ENCODE measurements at places on chromosomes 2 and 18. TPM values are rescaled to one million over a fixed set of nuclear protein-coding genes. Genes with fewer than 3 reads are reported as not detected.

- no peak for DNase-seq
Measured at GRCh38 chr2:215417400-215417951, 18.4 kb downstream of the FN1 start.

DNA sequence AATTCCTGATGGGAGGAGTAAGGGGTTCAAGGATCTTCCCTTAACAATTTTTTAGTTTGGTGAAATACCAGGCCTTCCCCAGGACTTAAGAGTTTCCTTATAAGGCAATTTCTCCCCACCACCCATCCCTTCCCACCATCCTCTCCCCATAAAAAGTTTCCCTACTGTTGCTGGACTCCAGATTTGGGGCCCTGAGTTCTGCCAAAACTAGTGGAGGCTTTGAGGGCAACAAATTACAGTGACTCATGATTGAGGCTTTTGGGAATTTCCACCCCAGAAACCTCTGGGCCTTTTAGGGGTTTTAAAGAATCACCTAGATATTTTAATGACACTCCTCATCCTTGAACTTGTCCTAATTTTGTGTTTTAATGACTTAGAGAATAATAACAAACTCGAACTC is 14.3 kb upstream of the EN1 start:
- no peak for DNase-seq

DNA sequence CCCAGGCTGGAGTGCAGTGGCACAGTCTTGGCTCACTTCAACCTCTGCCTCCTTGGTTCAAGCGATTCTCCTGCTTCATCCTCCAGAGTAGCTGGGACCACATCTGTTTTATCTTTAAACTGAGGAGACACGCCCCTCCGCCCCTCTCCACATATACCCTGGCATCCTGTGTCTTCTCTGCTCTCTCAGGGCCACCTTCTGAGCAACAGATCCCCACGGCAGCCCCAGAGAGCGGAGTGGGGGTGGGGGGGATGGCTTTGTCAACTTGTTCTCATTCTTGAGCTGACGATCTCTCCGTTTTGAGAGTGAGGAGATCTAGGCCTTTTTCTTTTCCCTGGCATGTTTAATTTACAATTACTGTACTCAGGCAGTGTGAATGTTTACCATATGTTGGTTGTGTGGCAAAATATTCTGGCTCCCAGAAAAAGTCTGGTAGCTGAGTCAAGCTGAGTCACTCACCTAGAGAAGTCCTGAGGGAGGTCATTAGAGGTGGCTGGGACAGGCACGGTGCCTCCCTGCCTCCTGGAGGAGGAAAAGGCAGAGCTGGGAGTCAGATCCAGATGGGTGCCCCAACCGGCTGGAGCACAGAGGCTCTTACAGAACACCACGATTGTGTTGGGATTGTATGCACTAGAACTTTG is 19.5 kb upstream of the ID2 start:
- no peak for DNase-seq

Gene RGPD4
- polyA plus RNA-seq: not detected

Gene ATG9A
- polyA plus RNA-seq: 36.0 TPM

GRCh38 chr2:555164-555922 is 121.9 kb downstream of the TMEM18 start:
- peak; percentile 66 for DNase-seq

- DNase-seq: peak; percentile 22
Measured at GRCh38 chr2:194946826-194947225, 710.2 kb upstream of the SLC39A10 start.

DNA sequence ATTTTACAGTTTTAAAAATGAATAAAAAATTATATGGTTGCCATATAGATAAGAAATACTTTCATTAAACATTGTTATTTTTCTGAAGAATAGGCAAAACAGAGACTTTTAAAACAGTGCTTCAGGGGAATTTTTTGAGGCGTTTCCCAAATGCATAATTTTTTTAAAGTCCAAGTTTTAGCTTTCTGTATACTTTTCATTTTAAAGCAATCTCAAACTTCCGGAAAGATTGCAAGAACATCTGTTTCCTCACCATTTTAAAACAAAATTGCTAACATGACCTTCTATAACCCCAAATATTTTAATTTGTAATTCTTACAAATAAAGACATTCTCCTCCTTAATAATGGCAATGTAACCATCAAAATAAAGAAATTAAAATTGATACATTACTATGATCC is 15.1 kb upstream of the MBD2 start:
- no peak for DNase-seq

GRCh38 chr2:169178804-169179390 is 109.5 kb downstream of the DHRS9 start:
- no peak for DNase-seq

DNA sequence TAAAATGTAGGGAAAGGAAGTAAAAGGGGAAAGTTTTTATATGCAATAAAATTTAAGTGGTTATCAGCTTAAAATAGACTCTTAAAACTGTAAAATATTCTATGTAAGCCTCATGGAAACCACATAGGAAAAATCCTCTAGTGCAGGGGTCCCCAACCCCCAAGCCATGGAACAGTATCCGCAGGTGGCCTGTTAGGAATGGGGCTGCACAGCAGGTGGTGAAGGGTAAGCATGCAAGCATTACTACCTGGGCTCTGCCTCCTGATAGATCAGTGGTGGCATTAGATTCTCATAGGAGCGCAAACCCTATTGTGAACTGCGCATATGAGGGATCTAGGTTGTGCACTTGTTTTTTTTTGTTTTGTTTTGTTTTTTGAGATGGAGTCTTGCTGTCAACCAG is 1409.3 kb upstream of the CDH2 start:
- no peak for DNase-seq

Gene POU3F3
- polyA plus RNA-seq: 0.12 TPM

GRCh38 chr18:40357536-40357935 is 1597.5 kb upstream of the PIK3C3 start:
- no peak for DNase-seq

- no peak for DNase-seq
Measured at GRCh38 chr2:164898475-164898874, 56.9 kb downstream of the SLC38A11 start.

DNA sequence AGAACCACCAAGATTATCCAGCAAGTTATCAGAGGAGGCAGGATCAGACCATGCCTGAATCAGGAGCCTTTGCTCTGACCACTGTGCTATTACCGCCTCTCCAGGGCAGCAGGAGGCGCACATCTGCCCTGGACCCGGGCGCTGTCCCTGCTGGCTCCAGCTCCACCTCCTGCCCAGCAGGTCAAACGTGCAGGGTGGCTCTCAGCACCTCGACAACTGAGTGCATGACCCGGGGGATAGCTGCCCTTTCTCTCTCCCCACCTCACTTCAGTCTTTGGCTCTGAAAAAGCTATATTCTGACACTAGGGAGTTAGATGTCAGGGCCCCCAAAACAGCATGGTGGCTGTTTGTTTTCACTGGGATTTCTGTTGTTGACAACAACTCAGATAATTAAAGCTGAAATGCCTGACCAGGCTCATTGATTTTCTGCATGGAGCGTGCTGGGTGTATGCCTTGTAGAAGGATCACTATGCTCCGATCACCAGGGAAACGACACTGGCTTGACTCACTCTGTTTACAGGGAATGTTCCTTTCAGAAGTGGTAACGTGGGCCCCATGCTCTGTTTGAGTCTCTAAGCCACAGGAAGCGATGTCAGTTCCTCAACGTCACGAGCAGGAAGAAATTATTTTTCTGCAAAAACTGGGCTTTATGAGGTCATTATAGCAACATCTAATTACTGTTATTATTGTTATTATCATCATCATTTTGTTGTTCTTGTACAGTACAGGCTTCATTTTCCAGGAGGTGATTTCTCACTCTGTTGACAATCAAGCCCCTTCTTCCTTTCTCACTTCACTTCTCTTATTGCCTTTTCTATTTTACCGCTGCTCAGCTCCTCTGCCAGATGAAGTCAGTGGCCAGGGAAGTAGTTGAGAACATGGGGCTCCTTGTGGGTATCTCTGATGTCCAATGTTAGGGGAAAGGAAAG is 125.6 kb downstream of the PLB1 start:
- DNase-seq: peak; percentile 74

GRCh38 chr2:159518321-159519005 is 97.9 kb downstream of the BAZ2B start:
- DNase-seq: no peak

- no peak for DNase-seq
Measured at GRCh38 chr2:161146996-161147395, 13.2 kb upstream of the TANK start.

- no peak for DNase-seq
Measured at GRCh38 chr2:180742801-180743200, 237.6 kb upstream of the UBE2E3 start.

- no peak for DNase-seq
Measured at GRCh38 chr18:56062931-56063330, 474.9 kb upstream of the TCF4 start.

DNA sequence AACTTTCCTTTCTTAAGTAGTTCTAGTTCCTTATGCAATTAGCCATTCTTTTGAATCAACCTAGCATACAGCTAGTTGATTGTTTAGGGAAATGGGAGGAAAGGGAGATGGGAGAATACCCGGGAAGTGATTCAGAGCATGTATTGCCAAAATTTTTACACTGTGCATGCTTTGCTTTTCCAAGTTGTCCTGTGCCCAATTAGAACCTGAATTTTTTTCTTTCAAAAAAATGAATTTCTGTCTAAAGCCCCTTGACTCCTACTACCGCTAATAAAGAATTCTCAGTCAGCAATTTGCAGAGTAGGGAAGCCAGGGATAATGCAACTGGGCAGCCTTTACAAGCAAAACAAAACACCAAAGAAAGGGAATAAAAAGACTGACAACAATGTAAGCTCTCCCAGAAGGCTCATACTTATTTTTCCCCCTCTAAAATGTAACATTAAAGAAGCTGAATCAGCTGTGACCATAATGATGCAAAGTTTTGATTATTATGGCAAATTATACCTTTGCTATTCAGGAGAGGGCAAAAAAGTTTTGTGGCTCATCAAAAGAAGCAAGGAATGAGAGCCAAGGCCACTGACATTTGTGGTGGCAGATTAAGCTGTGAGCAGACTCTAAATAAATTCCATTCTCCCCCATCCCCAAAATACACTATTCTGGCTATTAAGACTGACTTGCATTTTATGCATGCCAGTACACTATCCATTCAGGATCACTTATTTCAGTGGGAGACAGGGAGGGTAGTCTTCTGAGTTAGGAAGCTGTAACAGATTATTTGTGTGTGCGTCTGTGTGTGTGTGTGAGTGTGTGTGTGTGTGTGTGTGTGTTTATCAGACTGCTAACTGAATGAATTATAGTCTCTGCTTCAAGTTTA is 174.3 kb downstream of the ERBB4 start:
- DNase-seq: no peak

Gene CHRND
- polyA plus RNA-seq: 97.9 TPM

DNA sequence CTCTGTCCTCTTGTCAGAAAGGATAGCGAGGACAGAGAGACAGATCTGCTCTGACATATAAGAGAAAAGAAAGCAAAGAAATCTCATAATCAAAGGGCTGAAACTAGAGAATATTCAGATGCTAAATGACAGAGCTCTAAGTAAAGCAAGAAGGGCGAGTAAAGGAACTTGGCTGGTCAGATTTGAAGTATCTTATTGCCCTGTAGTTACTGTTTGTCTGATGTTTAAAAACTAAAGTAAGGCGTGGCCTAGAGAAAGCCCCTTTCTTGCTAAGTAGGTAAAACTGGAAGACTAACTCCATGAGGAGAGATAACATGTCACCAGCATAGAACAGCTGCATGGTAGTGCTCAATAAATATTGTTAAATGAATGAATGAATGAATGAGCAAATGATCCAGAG is 70.0 kb downstream of the CRACDL start:
- no peak for DNase-seq

DNA sequence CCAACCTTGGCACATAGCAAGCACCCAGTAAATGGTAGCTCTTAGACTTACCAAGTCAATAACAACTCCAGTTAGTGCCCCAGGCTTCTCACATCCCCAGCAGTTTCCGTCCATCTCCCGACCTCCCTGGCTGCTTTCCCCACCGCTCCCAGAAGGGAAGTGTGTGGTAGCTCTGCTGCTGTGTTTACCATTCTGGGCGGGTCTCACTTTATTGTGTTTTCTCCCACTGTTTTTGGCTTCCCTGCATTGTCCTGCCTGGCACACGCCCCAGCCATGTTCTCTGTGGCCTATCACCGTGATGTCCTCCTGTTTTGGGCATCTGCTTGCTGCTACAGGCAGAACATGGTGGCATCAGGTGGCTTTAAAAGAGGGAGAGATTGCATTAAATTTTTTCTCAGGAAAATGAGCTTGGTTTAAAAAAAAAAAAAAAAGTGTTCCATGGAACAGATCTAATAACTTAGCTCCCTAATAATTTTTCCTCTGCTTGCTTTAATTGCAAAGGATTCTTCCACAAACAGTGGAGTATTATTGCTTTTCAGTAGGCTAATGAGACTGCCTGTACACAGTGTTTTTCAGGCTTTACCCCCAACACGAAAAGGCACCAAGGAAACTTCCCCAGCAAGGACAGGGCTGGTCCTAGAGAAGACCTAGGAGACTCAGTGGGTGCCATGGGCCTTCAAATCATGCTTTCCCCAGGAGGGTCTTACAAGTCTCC is 8.0 kb upstream of the COX7A2L start:
- DNase-seq: no peak

Gene CCDC141
- 43.5 TPM for polyA plus RNA-seq

DNA sequence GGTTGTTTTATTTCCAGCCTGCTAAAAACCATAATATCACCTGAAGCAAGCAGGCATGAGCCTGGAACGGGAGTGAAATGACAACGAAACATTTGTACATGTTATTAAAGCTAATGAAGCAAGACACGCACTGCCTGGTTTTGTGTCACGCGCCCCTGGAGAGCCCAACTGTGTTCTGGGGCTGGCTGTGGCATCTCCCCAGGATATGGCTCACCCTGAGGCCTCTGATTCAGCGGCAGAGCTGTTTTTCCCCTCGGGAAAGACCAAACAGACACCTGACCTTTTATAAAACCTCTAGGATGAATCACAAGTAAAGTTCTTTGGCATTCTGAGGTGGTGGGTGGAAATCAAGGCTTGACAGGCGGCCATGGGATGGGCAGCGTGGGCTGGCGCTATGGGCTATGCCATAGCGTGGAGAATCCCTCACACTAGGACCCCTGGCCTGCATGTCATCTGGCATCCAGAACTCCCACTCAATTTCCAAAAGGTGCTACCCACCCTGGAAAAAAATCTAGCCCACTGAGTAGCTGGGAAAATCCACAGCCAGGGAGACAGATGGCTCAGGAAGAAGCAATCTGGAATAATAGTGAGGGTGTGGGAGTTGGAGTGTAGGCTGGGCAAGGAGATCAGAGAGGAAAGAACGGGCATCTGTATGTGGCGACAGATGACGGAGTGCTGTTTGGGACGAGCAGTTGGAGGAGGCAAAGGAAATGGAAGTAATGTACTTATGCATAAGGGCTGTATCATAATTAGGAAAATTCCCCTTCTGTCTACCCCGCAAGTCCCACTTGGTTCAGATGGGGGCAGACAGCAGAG is 262.0 kb downstream of the AFF3 start:
- no peak for DNase-seq

Gene TUBA3D
- polyA plus RNA-seq: not detected

- no peak for DNase-seq
Measured at GRCh38 chr2:54579682-54580620, 123.8 kb downstream of the SPTBN1 start.

GRCh38 chr2:22078701-22079100 is 954.9 kb downstream of the TDRD15 start:
- no peak for DNase-seq

GRCh38 chr18:5510135-5510846 is 33.5 kb downstream of the EPB41L3 start:
- DNase-seq: no peak
